Coronary artery (tissue), 2 donors: ENCODE measurements at places on chromosomes 6 and 20.

- DNase-seq, result no peak
These were observed 166.3 kb downstream of the SAMD5 start for GRCh38 chr6:147674794-147675193.

DNA sequence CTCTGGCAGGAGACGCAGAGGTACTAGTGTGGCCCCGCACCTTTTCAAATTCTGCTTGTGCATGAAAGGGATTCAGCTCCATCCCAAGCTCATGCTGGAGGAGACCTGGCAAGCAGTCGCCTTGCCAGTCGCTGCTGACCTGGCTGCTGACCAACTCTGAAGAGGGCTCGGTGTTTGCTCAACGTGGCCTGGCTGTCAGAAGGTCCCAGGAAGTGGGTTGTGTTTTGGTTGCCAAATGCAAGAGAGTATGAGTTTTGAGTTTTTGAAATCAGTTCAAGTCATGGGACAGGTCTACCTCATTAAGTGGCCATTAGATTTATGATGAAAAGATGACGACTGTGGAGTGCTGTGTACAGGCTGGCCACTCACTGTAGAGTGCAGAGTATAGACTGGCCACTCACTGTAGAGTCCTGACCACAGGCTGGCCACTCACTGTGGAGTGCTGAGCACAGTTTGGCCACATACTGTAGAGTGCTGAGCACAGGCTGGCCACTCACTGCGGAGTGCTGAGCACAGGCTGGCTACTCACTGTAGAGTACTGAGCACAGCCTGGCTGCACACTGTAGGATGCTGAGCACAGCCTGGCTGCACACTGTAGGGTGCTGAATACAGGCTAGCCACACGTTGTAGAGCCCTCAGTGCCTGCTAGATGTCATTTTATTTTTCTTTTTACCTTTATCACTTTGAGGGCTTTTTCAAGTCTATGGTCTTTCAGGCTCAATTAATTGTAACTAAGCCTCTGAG is 193.9 kb downstream of the ZNF217 start:
- no peak for DNase-seq

GRCh38 chr20:63968136-63968927 is 1.4 kb downstream of the ZNF512B start:
- no peak for DNase-seq

DNA sequence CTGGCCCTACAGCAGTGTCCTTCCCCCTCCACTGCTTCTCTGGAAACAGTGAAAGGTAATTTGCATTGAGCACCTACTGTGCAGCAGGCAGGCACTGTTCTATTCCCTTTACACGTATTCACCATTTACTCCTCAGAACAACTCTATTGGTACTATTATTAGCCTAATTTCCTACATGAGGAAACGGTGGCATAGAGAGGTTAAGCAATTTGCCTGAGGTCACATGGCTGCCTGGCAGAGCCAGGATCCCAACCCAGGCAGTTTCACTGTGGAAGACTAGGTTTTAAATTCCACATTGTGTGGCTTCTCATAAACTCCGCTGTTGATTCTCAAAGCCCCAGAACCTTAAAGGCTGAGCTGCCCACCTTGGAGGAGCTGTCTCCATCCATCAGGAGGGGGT is 72.7 kb downstream of the CLIC5 start:
- DNase-seq, result no peak

DNA sequence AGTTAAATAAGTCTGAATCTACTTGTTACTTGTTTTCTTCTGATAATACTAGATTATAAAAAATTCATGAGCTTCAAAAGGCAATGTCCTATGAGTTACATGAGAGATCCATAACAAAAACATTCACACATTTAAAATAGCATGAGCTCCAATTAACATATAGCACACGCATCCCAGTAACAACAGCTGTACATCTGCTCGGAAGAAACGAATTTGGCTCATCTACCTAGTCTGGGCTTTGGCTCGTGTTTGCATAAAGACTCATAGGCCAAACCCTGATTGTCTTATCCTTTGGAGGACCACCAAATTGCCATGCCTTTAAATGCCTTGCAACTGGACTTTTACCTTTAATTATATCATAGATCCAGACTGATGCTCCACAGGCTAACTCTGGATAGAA is 259.7 kb upstream of the CHD6 start:
- no peak for DNase-seq

DNA sequence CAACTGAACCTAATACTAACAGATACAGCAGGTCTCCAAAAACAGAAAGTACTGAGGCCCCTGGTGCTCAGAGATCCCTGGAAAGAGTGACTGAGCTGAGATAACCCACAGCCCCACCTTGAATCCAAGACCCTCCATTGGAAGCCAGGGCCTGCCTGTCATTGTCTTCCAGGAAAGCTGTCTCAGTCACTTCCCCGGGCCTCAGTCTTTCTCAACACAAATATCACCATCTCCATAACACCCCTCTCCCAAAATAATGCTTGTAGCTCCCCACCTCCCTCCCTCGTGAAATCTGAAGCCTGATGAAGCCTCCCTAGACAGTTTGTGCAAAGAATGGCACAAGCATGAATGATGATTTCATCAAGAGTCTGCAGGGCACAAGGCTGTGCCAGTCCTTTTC is 138.2 kb upstream of the LRFN2 start:
- no peak for DNase-seq

GRCh38 chr6:83954371-83954770 is 79.2 kb upstream of the MRAP2 start:
- DNase-seq, result no peak

- DNase-seq, result no peak
These were observed 243.2 kb upstream of the TENT5A start for GRCh38 chr6:81995548-81996289.

- DNase-seq, result no peak
These were observed 216.2 kb downstream of the RNF144B start for GRCh38 chr6:18603361-18603760.

DNA sequence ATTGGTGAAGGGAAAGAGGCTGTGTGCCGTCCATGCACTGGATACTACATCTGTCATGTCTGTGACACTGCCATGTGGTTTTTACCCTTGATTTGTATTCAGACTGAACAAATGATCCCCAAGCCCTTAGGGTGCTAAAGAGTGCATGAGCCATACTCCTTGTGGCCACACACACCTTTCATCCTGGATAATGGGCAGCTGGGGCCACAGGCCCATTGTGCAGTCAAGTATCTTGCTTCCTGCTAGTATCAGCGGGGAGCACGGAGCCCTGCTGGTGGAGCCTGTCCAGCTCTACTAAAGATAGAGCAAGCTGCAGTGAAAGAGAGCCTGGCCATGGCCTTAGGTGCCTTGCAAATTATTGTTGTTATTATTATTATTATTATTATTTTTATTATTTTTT is 75.1 kb downstream of the SLX4IP start:
- DNase-seq, result no peak

GRCh38 chr6:19530188-19530587 is 307.0 kb upstream of the ID4 start:
- DNase-seq, result no peak

DNA sequence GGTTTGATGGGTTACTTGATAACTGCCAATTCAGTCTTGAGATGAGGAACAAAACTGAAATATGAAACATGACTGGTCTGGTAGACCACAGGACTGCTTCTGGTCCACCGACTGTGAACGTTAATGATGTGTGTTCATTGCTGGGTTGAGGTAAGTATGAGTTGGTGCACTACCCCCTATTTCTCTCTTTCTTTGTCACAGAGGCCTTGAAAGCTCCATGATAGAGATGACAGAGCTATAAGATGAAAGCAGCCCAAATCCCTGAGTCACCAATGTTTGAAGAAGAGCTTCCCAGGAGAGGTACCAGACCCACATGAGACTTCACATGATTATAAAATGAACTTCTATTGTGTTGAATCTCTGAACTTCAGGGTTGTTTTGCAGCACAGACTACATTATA is 555.5 kb downstream of the PTPRT start:
- no peak for DNase-seq

DNA sequence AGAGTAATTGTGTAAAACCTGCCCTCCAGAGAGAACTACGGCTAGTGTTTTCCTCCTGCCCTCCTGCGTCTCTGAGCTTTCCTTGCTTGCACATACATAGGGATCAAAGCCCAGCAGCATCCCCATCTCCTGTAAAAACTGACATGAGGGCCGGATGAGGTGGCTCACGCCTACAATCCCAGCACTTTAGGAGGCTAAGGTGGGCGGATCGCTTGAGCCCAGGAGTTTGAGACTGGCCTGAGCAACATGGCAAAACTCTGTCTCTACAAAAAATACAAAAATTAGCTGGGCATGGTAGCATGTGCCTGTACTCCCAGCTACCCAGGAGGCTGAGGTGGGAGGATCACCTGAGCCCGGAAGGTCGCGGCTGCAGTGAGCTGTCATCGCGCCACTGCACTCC is 40.3 kb upstream of the SMIM29 start:
- no peak for DNase-seq

GRCh38 chr20:41509316-41510200 is 108.6 kb downstream of the CHD6 start:
- no peak for DNase-seq

DNA sequence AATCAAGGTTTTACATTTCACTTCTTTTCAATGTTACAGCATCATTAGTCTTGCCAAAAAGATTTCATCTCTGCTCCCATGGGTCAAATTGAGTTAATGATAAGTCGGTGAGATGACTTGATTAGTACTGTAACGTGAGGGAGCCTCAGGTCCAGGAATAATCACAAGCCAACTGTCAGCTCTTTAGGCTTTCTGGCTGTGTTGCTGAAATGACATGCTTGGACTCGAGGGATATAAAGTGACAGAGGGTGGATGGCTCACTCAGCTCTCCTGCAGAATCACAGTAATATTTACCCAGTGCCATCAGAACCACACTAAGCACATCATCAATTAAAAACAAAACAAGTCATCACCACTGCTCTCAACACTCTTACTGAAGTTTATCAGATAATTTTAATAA is 196.2 kb upstream of the THEMIS start:
- no peak for DNase-seq

- no peak for DNase-seq
These were observed 112.6 kb downstream of the TMEM170B start for GRCh38 chr6:11650025-11650696.

GRCh38 chr6:56911847-56912246 is 43.1 kb upstream of the BEND6 start:
- DNase-seq, result no peak

DNA sequence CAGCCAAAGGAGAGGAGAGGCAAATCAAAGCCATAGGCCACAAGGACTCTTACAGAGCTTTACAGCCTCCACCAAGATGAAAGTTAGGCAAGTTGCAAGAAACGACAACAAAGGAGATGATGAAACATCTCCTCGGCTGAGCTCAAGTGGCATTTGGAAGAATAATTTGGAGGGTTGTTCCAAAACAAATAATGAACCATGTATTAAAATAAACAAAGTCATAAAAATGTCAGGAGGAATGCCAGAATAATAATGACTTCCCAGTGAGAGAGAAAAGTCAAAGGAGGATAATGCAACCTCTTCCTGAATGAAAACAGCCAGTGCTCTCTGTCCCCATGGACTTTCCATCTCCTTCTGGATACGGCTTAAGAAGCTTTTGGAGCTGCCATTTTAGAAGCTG is 371.4 kb upstream of the ID4 start:
- DNase-seq, result no peak

DNA sequence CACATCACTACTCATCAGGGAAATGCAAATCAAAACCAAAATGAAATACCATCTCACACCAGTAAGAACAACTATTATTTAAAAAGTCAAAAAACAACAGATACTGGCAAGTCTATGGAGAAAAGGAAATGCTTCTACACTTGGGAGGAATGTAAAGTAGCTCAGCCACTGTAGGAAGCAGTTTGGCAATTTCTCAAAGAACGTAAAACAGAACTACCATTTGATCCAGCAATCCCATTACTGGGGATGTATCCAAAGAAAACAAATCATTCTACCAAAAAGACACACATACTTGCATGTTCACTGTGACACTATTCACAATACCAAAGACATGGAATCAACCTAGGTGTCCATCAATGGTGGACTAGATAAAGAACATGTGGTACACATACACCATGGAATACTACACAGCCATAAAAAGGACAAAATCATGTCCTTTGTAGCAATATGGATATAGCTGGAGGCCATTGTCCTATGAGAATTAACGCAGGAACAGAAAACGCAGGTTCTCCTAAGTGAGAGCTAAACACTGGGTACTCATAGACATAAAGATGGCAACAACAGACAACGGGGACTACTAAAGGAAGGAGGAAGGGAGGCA is 260.4 kb downstream of the RNGTT start:
- no peak for DNase-seq

GRCh38 chr6:75431379-75431778 is 62.2 kb downstream of the FILIP1 start:
- DNase-seq, result no peak

DNA sequence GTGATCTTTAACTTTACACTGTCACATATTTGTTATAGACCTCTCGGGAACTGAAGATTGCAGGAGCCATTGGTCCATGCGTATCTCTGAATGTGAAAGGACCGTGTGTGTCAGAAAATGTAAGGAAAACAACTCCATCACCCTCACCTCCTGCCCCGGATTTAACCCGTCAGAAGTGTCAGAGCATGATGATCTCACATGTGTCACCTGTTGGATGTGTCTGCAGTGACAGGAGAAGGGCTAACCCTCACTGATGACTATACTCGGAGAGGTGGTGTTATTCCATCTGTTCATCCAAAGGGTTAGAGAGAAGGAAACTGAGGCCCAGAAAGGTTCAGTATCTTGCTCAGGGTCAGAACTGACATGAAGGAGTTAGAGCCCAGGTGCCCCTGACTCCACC is 24.9 kb downstream of the SEC23B start:
- no peak for DNase-seq
